ENCODE measurements at places on chromosomes 2 and 18.

GRCh38 chr2:39099870-39100728 is 20.8 kb downstream of the SOS1 start:
- no peak for DNase-seq

DNA sequence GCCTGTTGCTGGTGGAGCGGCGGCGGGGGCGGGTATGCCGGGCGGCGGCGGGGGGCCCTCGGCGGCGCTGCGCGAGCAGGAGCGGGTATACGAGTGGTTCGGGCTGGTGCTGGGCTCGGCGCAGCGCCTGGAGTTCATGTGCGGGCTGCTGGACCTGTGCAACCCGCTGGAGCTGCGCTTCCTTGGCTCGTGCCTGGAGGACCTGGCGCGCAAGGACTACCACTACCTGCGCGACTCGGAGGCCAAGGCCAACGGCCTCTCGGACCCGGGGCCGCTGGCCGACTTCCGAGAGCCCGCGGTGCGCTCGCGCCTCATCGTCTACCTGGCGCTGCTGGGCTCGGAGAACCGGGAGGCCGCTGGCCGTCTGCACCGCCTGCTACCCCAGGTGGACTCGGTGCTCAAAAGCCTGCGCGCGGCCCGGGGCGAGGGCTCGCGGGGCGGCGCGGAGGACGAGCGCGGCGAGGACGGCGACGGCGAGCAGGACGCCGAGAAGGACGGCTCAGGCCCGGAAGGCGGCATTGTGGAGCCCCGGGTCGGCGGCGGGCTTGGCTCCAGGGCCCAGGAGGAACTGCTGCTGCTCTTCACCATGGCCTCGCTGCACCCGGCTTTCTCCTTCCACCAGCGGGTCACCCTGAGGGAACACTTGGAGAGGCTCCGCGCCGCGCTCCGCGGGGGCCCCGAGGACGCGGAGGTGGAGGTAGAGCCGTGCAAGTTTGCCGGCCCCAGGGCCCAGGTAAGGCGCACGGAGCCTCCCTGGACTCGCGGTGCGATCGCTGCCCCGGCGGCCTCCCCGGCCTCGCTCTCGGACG is 1.0 kb downstream of the ZCCHC2 start:
- DNase-seq, result peak; percentile 57

- DNase-seq, result no peak
These were observed 20.8 kb downstream of the TNFRSF11A start for GRCh38 chr18:62345909-62346308.

GRCh38 chr18:76346490-76347130 is 148.4 kb downstream of the ZNF516 start:
- DNase-seq, result no peak

GRCh38 chr2:172348555-172349288 is 78.7 kb upstream of the ITGA6 start:
- no peak for DNase-seq

GRCh38 chr18:65215865-65216466 is 534.8 kb upstream of the CDH7 start:
- no peak for DNase-seq

- no peak for DNase-seq
These were observed 60.8 kb upstream of the SPOPL start for GRCh38 chr2:138440759-138441158.

GRCh38 chr2:64114912-64115277 is 29.3 kb downstream of the PELI1 start:
- DNase-seq, result no peak

All from CD4-positive, alpha-beta T cell treated with Interleukin-10 for 1 hour (primary cell).